ENCODE measurements at places on chromosomes 12 and 14. TPM values are rescaled to one million over a fixed set of nuclear protein-coding genes. Genes with fewer than 3 reads are reported as not detected.

GRCh38 chr12:92857818-92858217 is 71.3 kb downstream of the EEA1 start:
- no peak for DNase-seq

Gene BTG1
- 16.6 TPM for total RNA-seq

Gene CLEC4C
- total RNA-seq = not detected

Gene CMKLR1
- total RNA-seq = under 0.01 TPM

- DNase-seq = no peak
These were observed 502.3 kb downstream of the TMEM132D start for GRCh38 chr12:129401572-129401971.

GRCh38 chr14:70885343-70886022 is 21.8 kb upstream of the PCNX1 start:
- DNase-seq = no peak

All from lung microvascular endothelial cell (primary cell).